Stimulated activated CD4-positive, alpha-beta T cell treated with anti-CD3 and anti-CD28 coated beads, Interleukin-2, amount 100 ng/mL, for 24 hours (primary cell): ENCODE measurements at places on chromosomes 7 and 10.

DNA sequence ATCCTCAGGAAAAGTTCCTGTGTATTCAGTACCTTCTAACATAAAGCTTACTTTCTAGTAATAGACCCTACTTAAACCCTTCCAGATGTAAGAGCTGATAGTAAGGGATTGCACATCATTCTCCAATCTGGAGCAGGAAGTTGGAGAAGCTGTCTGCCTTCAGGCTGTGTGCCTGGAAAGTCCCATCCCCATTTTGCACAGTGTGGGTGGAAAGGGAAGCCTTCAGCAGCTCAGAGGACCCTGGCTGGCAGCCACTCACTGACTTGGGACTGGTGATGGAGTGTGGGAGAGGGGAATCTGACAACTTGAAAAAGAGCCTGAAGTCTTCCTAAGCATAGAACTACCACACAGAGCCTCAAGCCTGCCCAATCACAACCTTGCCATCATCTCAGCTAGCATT lies 164.1 kb upstream of the ADO start:
- DNase-seq, result no peak

GRCh38 chr7:84336303-84336702 lies 141.7 kb upstream of the SEMA3A start:
- no peak for DNase-seq

GRCh38 chr7:106818736-106819135 lies 46.3 kb upstream of the PIK3CG start:
- no peak for DNase-seq

- no peak for DNase-seq
Observed at GRCh38 chr10:117775526-117775925, 233.0 kb downstream of the EMX2 start.

DNA sequence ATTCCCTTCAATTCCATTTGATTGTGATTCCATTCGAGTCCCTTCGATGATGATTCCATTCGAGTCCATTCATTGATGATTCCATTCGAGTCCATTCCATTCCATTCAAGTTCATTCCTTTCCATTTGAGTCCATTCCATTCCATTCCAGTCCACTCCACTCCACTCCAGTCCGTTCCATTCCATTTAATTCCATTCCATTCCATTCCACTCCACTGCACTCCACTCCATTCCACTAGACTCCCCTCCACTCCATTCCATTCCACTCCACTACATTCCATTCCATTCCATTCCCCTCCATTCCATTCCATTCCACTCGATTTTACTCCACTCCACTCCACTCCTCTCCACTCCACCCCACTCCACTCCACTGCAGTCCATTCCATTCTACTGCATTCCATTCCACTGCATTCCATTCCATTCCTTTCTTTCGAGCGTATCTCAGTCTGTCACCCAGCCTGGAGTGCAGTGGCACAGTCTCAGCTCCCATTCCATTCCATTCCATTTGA lies 115.7 kb downstream of the ZNF92 start:
- DNase-seq, result no peak
